Effector memory CD8-positive, alpha-beta T cell (primary cell): ENCODE measurements at places on chromosomes 4 and X.
A peak's percentile ranks its signal among the peaks of the same experiment; 100 is the strongest.

DNA sequence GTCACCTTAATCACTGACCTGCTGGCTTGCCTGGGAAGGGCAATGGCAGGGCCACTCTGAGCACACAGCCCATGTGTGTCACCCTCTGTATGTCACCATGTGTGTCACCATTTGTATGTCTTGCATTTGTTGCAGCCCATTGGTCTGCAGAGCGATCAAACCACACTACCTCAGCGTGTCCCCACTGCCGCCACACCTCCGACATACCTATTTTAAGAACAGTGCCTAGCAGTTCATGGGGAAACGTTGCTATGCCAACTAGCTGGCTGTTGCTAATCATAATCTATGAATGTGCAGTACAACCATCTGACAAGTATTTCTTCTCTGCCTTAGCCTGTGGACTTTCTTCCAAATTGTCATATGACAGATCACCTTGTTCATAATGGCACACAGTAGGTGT is 8.0 kb upstream of the CRMP1 start:
- no peak for DNase-seq
- no peaks in the 10 kb centered on the region for H3K36me3 ChIP-seq
- H3K27me3 ChIP-seq = peaks cover 9% of the 10 kb centered on the region
- H3K27ac ChIP-seq = no peak overlapping the region
- no peaks in the 10 kb centered on the region for H3K4me1 ChIP-seq

GRCh38 chr4:134327274-134328122 is 125.9 kb upstream of the PABPC4L start:
- no peaks in the 10 kb centered on the region for H3K27me3 ChIP-seq
- no peak for DNase-seq
- H3K27ac ChIP-seq = no peak overlapping the region
- no peaks in the 10 kb centered on the region for H3K36me3 ChIP-seq

- H3K4me3 ChIP-seq = no peak overlapping the region
- no peaks in the 10 kb centered on the region for H3K36me3 ChIP-seq
- no peaks in the 10 kb centered on the region for H3K27me3 ChIP-seq
- no peaks in the 10 kb centered on the region for H3K4me1 ChIP-seq
- DNase-seq = no peak
These were observed 804.5 kb upstream of the POU3F4 start for GRCh38 chrX:82703551-82703950.

DNA sequence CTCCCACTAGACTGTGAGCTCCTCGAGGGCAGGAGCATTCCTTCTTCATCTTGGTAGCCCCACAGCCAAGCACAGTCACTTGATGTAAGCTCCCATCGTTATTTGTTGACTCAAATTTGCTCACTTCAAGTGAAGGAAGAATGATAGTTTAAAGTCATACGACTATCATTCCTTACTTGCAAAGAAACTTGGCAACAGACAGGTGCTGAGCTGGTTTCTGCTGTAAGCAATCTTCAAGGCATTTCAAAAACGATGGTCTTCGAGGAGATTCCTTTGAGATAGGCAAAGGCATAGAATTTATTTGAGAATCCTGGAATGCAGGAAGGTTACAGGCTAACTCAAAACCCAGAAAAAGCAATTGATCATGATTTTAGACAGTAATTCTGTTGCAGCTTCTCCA is 64.8 kb downstream of the QDPR start:
- no peak for DNase-seq
- H3K36me3 ChIP-seq = no peaks in the 10 kb centered on the region
- H3K27me3 ChIP-seq = peaks cover 7% of the 10 kb centered on the region
- H3K27ac ChIP-seq = no peak overlapping the region
- H3K4me1 ChIP-seq = no peaks in the 10 kb centered on the region
- no peak overlapping the region for H3K4me3 ChIP-seq

DNA sequence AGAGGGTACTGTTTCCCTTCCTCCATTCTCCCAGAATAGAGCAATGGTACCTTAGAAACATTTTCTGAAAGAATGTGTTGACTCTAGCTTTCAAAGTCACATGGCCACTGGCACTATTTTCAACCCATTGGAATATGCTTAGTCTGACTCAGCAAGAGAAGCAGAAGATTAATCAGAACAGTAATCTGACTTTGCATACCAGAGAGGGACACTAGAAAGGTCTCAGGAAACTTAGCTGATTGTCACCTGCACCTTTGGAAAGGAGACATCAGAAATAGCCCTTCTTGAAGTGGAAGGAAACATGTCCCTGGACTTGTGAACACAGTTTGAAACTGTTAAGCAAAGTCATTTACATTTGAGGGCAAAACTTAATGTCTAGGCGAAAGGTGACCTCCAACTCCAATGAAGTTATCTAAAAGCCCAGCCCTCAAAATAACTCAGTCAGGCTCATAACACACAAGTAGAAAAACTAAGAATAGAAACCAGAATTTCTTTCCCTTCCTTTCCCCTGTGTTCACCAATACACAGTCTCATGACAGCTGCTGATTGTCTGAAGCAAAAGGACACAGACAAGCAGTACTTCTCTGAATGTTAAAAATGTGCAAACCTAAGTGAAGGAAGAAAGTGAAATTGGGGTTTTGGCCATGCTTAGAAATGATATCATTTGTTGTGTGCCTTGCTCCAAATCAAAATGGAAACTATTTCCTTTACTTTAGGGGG is 270.8 kb downstream of the GRIA3 start:
- H3K36me3 ChIP-seq = no peaks in the 10 kb centered on the region
- H3K27ac ChIP-seq = no peak overlapping the region
- no peaks in the 10 kb centered on the region for H3K4me1 ChIP-seq
- H3K27me3 ChIP-seq = no peaks in the 10 kb centered on the region
- no peak for DNase-seq

- H3K27me3 ChIP-seq = no peaks in the 10 kb centered on the region
- H3K4me3 ChIP-seq = no peak overlapping the region
- no peak for DNase-seq
- peaks cover 6% of the 10 kb centered on the region for H3K4me1 ChIP-seq
- H3K36me3 ChIP-seq = peaks cover 21% of the 10 kb centered on the region
- no peak overlapping the region for H3K27ac ChIP-seq
These were observed 90.3 kb downstream of the ANTXR2 start for GRCh38 chr4:79982601-79983322.

- H3K4me1 ChIP-seq = no peaks in the 10 kb centered on the region
- H3K27ac ChIP-seq = no peak overlapping the region
- H3K36me3 ChIP-seq = peaks cover 4% of the 10 kb centered on the region
- peaks cover 33% of the 10 kb centered on the region for H3K27me3 ChIP-seq
These were observed 110.2 kb upstream of the ADRA2C start for GRCh38 chr4:3655963-3656362.

- no peak for DNase-seq
- H3K27me3 ChIP-seq = no peaks in the 10 kb centered on the region
- H3K4me3 ChIP-seq = no peak overlapping the region
- H3K4me1 ChIP-seq = no peaks in the 10 kb centered on the region
- H3K36me3 ChIP-seq = no peaks in the 10 kb centered on the region
- no peak overlapping the region for H3K27ac ChIP-seq
These were observed 175.1 kb downstream of the AR start for GRCh38 chrX:67718926-67719325.

- no peaks in the 10 kb centered on the region for H3K36me3 ChIP-seq
- no peak overlapping the region for H3K4me3 ChIP-seq
- no peak for DNase-seq
- no peaks in the 10 kb centered on the region for H3K4me1 ChIP-seq
- H3K27ac ChIP-seq = no peak overlapping the region
These were observed 213.5 kb upstream of the CLNK start for GRCh38 chr4:10898072-10898471.

GRCh38 chr4:87243426-87244053 is 23.1 kb upstream of the KLHL8 start:
- DNase-seq = no peak
- no peak overlapping the region for H3K4me3 ChIP-seq
- H3K4me1 ChIP-seq = no peaks in the 10 kb centered on the region
- H3K27ac ChIP-seq = no peak overlapping the region

DNA sequence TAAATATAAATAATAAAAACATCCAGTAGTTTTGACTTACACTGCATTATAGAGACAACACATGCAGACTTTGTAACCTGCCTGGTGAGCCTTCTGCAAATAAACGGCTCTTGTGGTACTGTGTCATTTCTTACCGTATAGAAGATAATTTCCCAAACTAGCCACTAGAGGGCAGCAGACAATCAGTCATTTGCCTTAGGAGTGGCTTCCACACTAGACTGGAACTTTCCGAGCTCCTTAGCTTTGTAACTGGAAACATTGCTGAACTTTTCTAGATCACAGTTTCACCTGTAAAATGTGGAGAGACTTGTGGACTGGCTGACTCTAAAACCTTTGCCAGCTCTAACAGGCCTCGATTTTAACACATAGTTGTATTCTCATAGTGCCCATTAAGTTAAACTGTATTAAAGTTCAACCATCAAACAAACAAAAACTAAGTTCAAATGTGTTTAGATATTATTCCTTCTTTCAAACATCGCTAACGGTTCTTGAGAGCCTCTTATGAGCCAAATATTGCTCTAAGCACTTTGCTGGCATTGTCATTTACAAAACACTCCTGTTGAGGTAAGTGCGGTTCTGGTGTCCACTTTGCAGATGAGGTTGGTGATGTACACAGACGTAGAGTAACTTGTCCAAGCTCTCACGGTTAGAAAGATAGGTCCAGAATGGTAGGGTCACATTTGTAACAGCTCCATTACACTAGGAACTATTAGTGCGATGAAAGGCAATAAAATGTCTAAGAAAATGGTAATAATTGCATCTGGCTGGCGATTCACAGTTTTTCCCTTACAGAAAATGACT is 345.5 kb downstream of the ANK2 start:
- no peaks in the 10 kb centered on the region for H3K4me1 ChIP-seq
- no peak overlapping the region for H3K4me3 ChIP-seq
- no peak overlapping the region for H3K27ac ChIP-seq
- H3K27me3 ChIP-seq = peaks cover 4% of the 10 kb centered on the region
- H3K36me3 ChIP-seq = no peaks in the 10 kb centered on the region

- H3K36me3 ChIP-seq = no peaks in the 10 kb centered on the region
- no peaks in the 10 kb centered on the region for H3K4me1 ChIP-seq
- no peak overlapping the region for H3K4me3 ChIP-seq
- H3K27me3 ChIP-seq = no peaks in the 10 kb centered on the region
These were observed 268.0 kb downstream of the ADGRL3 start for GRCh38 chr4:61468024-61468720.

GRCh38 chr4:10243856-10244255 is 127.3 kb upstream of the WDR1 start:
- peaks cover 4% of the 10 kb centered on the region for H3K36me3 ChIP-seq
- no peak overlapping the region for H3K4me3 ChIP-seq
- H3K27me3 ChIP-seq = peaks cover 41% of the 10 kb centered on the region
- no peaks in the 10 kb centered on the region for H3K4me1 ChIP-seq
- no peak for DNase-seq

GRCh38 chrX:33434256-33435092 is 223.1 kb upstream of the DMD start:
- no peaks in the 10 kb centered on the region for H3K27me3 ChIP-seq
- H3K4me1 ChIP-seq = no peaks in the 10 kb centered on the region
- DNase-seq = no peak
- no peak overlapping the region for H3K4me3 ChIP-seq

- peak overlapping the region; percentile 88 for H3K27ac ChIP-seq
- peaks cover 23% of the 10 kb centered on the region for H3K36me3 ChIP-seq
- peaks cover 23% of the 10 kb centered on the region for H3K4me1 ChIP-seq
- H3K27me3 ChIP-seq = no peaks in the 10 kb centered on the region
- H3K4me3 ChIP-seq = peak overlapping the region; percentile 72
These were observed 2.3 kb upstream of the SOWAHD start for GRCh38 chrX:119755981-119756533.

- DNase-seq = no peak
- no peak overlapping the region for H3K27ac ChIP-seq
- no peaks in the 10 kb centered on the region for H3K36me3 ChIP-seq
- H3K4me3 ChIP-seq = no peak overlapping the region
- H3K4me1 ChIP-seq = no peaks in the 10 kb centered on the region
These were observed 242.7 kb upstream of the NWD2 start for GRCh38 chr4:37001688-37002436.

DNA sequence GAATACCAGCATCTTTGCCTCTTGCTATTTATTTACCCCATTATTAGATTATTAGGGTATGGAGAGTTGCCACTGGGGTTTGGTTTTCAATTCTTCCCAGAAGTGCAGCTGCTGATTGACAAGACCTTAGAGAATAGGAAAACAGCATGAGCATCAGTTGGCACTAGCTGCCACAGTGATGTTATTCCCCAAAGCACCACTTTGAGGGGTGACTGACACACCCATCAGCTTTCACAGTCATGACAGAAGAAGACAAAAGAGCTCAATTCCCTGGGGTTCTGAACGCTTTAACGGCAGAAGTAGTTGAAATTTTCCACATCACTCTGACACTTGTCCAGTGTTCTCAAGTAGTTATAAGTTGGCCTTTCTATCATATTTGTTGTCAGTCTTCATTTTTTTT is 55.0 kb upstream of the NR3C2 start:
- no peaks in the 10 kb centered on the region for H3K36me3 ChIP-seq
- H3K4me3 ChIP-seq = no peak overlapping the region
- H3K4me1 ChIP-seq = no peaks in the 10 kb centered on the region
- no peak overlapping the region for H3K27ac ChIP-seq
- no peak for DNase-seq

GRCh38 chrX:19849464-19850080 is 37.8 kb downstream of the SH3KBP1 start:
- H3K4me3 ChIP-seq = no peak overlapping the region
- DNase-seq = no peak
- no peaks in the 10 kb centered on the region for H3K36me3 ChIP-seq
- no peaks in the 10 kb centered on the region for H3K27me3 ChIP-seq
- H3K27ac ChIP-seq = peak overlapping the region; percentile 38
- peaks cover 8% of the 10 kb centered on the region for H3K4me1 ChIP-seq

DNA sequence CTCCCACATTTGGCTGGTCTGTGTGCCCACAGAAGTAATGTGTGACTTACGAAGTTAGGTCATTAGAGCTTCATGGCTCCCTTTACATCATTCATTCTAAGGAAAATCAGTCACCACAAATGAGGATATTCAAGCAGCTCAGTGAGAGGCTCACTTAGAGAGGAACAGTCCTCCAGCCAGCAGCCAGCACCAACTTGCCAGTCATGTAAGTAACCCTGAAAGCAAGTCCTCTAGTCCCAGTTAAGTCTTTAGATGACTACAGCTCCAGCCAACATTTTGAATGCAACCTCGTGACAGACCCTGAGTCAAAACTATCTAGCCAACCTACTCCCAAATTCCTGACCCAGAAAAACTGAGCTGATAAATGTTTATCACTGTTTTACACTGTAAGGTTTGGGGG is 71.3 kb downstream of the LRBA start:
- H3K4me3 ChIP-seq = no peak overlapping the region
- no peak for DNase-seq
- no peak overlapping the region for H3K27ac ChIP-seq
- H3K36me3 ChIP-seq = no peaks in the 10 kb centered on the region
- H3K4me1 ChIP-seq = peaks cover 34% of the 10 kb centered on the region

GRCh38 chrX:55489314-55490009 is at the start of gene USP51:
Gene USP51 (minus strand): TSS chrX:55489848. CDS start chrX:55488939, 909 bp downstream.
- peaks cover 3% of the 10 kb centered on the region for H3K4me1 ChIP-seq
- H3K36me3 ChIP-seq = peaks cover 3% of the 10 kb centered on the region
- H3K27me3 ChIP-seq = no peaks in the 10 kb centered on the region

- no peak overlapping the region for H3K27ac ChIP-seq
- no peaks in the 10 kb centered on the region for H3K27me3 ChIP-seq
- no peak overlapping the region for H3K4me3 ChIP-seq
- H3K4me1 ChIP-seq = no peaks in the 10 kb centered on the region
- no peak for DNase-seq
- H3K36me3 ChIP-seq = peaks cover 11% of the 10 kb centered on the region
These were observed 93.0 kb downstream of the CENPC start for GRCh38 chr4:67452100-67452845.
